Activated CD4-positive, alpha-beta memory T cell treated with anti-CD3 and anti-CD28 coated beads for 36 hours (primary cell): ENCODE measurements at places on chromosomes 7 and 10.

GRCh38 chr10:112434988-112435619 lies 11.6 kb downstream of the ZDHHC6 start:
- no peak for DNase-seq

DNA sequence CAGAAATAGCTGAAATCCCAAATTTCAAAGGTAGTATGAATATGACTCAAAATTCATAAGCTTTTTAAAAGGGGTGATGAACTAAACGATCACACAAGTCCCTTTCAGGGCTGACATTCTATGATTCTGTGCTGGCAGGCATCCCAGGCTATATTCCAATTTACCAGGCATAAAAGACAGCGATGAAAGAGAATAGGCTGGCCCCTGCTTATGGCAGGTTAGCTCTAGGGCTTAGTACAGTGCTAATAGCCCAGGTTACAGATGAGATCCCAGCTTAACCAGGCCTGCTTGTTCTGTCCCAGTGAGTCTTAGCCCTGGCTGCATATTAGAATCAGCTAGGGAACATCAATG lies 56.4 kb downstream of the CDHR3 start:
- DNase-seq, result no peak

DNA sequence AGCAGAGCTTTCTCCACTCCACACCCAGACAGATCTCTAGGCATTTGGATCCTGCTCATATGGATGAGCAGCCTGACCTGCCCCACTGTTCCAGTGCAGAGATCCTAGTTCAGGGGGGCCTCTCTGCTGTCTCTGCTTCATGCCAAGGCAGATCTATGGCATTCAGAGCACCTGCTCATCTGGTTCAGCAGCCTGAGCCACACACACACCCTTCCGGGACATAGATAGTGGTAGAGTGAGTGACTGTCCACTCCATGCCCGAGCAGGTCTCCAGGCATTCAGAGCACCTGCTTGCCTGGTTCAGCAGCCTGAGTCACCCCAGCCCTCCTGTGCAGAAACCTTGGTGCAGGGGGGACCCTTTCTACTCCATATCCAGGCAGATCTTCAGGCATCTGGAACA lies 54.3 kb upstream of the ZNF800 start:
- no peak for DNase-seq

DNA sequence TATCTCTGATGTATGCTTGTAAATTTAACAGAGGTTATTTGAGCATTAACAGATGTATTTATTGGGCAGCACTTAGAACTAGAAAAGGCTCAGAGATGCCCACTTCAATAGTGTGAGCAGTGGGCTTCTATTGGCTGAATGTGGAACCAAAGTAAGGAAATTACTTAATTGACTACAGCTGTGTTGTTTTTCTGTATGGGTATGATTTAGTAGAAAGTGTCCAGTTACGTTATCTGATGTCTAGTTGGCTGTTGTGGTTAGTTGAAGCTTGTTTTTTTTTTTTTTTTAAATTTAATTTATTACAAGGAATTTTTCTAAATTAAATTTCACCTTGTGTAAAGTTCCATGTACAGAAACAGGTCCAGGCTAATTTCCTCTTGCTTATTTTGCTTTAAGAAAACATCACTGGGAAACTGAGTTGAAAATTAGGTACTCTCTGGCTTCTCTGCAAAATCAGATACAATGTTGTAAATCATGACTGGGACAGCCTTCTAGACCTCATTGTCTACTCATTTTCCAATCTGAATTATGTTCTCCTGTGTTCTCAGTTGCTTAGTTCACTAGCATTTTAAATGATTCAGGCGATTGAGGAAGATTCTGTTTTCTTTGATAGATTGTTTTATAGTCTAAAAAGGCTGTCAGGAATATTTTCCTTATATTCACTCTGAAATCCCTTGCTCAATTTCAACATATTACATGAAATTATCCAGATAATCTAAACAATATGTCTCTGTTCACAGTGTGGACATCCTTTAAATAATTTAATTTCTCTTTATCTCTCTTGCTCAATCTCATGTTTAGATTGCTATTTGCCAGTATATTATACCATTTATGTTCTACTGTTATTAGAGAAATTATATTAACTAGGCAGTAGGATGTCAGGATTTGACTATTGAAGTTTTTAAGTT lies 53.0 kb downstream of the PHF14 start:
- DNase-seq, result no peak

DNA sequence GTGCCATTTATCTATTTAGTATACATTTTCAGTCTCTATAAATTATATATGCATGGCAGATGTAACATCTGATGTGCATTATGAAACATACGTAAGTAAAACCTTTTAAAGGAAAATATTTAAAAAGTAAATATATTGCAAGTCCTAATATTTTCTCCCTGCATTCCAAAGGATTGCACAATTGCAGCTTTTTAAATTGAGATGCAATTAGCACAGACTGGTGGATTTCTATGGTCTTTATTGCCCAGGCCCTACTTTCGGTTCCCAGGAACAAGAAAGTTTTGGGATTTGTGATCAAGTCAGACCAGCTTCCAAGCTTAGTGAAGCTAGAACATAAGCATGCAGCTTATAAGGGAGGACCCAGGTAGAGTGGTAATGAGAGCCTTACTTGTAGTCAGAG lies 337.8 kb downstream of the NRG3 start:
- DNase-seq, result no peak

DNA sequence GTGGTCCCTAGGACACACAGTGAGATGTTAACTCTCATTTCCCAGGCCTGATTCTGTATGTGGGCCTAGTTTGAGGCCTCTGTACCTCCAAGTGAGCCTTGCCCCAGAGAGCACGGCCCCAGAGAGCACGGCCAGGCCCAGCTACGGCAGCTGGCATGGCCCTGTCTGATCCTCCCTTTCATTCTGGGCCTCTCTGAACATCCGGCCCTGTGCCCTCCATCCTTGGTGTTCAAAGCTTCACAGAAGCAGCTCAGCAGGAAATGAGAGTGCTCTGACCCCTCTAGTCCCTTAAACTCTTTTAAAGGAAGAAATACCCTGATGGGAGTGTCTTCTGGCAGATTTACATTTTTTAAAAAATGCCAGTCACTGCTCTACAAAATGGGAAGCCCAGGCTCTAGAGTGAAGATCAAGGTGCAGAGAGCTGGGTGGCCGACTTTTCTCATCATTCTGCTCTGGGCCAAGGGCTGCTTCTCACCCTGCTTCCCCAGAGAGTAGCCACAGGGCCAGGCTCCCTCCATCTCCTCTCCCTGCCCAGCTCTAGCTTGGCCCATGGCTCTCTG lies 171.9 kb downstream of the RPS24 start:
- no peak for DNase-seq

DNA sequence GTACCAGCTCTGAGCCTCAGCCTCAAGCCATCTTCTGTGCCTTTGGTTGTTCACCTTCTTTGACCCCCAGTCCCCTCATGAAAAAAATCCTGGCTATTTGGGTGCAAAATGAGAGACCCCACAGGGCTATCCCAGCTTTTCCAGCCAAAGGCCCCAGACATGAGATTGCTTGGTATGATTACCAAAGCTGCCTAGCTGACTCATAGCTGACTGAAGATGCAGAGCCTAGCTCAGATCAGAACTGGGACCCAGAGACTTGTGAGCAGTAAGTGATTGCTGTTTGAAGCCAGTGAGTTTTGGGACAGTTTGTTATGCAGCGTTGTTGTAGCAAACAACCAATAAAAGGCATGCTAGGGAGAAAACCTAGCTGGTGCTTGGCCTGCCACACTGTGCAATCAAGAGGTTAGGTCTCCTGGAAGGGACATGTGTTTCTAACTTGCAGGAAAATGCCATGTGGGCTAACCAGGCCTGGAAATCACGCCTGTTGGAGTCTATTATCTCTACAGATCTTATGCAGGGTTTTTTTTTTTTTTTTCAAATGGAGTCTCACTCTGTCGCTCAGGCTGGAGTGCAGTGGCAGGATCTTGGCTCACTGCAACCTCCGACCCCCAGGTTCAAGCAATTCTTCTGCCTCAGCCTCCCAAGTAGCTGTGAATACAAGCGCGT lies 48.0 kb upstream of the DAGLB start:
- DNase-seq, result no peak

DNA sequence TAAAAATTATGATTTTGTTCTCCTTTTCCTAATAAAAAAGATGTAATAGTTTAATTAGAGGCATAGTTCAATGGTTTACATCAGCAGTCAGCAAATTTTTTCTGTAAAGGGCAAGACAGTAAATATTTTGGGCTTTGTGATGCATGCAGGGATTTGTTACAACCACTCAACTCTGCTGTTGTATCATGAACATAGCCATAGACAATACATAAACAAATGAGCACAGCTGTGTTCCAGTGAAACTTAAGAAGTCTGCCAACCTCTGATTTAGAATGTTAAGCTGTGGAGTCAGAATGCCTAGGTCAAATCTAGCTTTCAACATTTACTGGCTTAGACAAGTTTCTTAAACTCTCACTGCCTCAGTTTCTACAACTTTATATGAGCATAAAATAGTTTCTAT lies 31.6 kb downstream of the ASZ1 start:
- DNase-seq, result no peak

DNA sequence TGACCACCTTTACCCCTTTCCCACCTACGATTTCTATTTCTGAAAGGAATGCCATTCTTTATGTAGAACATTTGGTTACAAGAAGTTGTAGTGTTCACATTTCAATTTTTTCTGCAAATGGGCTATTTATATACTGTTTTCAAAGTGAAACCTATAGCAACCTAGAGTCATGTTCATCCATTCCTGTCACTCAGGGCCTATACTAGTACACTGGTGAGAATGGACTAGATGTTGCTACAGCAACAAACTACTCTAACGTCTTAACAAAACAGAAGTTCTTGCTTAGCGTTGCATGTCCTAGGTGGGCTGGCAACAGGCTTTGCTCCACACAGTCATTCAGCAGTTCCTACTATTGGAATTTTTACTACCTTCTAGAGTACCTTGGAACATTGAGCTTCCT lies 16.3 kb downstream of the CASD1 start:
- DNase-seq, result no peak

DNA sequence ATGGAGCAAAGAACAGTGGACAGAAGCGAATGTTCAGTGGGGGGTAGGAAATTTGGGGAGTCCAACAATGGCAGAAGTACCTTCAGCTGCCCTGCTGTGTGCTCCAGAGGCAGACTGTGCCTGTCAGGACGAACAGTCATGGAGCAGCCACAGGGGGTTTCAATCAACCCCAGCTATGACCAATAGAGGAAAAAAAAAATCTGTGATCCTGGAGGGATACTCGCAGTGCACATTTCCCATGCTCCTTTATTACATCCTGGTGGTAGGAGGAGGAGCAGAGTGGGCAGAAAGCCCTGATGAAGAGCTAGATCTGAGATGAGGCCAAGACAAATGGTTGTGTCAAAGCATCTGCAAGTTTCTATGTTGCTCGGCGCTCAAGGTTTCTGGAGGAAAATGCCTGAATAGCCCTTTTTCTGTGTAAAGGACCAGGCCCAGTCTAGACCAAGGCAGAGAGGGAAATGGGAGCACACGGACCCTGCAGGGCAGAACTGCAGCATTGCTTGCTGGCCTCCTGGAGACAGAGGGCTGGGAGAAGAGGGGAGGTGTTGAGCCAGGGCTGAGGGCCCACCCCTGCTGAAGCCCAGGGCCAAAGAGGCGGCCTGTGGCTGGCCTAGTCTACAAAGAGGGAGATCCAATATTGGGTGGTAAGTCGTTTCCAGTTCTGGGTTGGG lies 201.5 kb downstream of the GRID1 start:
- no peak for DNase-seq

GRCh38 chr7:38310591-38311101 lies 37.2 kb upstream of the TARP start:
- DNase-seq, result no peak

DNA sequence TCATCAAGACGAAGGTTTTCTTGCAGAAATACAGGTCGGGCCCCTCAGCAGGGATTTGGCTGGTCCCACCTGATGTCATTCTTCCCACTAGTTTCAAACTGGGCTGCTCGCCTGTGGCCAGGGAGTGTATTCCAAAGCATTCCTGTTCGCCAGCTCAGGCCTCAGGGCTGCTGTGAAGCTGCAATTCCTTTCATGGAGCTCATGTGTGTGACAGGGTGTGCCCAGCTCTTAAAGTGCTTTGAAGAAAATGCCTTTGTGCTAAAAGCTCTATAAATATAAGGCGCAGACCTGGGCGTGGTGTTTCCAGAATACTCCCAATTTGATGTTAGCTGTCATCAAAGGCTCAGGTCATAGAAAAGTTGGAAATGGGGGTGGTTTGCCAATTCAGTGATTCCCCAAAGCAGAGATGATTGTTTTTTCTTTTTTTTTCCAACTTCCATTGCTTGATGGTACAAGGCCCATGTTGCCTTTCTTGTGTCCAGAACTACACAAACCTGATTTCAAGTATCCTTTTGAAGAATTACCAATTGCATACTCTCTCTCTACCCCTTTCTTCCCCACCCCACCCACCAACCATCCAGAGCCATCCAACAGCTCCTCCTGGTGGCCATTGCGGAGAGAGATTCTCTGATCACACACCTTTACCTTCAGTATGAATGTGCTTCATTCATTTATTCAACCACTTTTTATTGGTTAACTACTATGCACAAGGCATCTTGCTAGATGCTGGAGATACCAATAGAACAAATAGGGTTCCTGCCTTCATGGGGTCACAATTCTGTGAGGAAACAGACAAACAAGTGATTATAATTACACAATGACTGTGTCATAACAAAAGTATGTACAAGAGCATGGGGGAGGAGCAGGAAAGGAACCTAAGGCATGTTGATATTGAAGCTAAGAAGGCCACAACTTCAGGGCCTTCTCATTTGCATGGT lies 297.3 kb upstream of the LYZL1 start:
- DNase-seq, result peak; percentile 50

DNA sequence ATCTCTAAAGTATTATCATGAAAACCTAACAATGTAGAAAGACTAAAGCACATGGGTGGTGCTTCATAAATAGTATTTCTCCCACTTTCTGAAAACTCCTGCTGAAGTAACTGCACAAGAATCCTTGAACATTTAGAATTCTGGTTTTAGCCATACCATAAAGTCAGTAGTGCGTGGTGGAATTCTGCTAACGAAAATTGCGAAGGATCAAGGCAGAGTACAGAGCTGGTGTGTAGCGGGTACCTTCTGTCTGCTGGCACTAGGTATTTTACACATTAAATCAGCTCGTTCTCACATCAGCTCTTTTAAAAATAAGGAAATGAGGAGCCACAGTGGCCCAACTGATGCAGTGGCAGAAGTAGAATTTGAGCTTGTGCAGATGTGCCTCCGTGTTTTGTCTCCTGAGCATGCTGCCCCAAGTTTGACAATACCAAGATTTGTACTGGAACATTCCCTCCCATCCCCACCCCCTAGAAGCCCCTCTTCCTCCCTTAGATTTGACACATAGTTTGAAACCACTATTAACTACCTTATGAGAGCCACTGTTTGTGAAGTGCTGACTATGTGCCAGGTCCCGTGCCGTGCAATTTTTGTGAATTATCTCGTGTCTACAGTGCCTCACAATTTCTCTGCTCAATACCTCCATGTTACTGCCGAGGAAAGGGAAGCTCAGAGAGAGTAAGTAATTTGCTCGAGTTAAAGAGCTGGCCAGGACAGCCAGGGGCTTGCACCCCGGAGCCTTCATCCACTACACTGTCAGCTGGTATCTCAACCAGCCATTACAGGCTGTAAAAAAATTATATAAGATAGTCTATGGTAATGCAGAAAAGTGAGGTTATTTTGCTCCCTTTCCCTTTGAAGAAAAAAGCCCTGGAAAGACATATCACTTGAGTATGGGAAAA lies 66.9 kb downstream of the EGFR start:
- DNase-seq, result no peak
